ENCODE measurements at places on chromosomes 16 and 17. TPM values are rescaled to one million over a fixed set of nuclear protein-coding genes. Genes with fewer than 3 reads are reported as not detected.
A peak's percentile ranks its signal among the peaks of the same experiment; 100 is the strongest.

DNA sequence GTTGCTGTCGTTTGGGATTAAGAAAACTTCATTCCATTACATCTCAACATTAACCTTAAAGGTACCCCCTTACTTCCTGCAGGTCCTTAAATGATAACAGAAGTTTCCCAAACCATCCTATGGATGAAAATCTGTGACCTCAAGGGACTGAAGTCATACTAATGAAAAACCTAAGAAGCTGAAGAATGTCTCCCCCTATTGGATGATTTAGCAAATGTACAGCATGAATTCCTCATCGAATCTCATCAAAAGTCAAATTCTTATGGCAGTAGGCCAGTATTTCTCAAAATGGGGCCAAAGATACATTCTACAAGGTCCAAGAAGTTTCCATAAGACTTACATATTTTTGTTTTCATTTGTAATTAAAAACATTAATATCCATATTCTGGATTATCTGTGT, 13.5 kb downstream of the SCO1 start:
- DNase-seq: peak; percentile 33

- peak; percentile 96 for DNase-seq
Measured at GRCh38 chr17:58677194-58677880, 14.5 kb downstream of the TEX14 start.

DNA sequence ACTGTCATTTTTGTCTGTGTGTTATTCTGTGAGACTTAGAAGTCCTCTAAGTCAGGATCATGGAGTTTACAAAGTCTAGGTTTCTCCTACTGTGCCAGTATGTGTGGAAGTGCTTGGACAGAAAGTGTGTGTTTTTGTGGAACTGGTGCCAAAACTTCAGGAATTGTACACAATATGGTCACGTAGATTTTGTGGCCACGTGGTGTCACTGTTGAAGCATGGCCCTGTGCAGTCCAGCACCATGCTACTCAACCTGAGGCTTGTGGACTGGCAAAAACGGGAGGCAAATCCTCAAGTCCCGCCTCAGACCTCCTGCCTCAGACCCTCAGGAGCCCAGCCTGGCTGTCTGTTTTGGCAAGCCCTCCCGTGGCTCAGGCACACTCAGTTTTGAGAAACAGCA, 16.7 kb upstream of the ALKBH5 start:
- DNase-seq: peak; percentile 45

GRCh38 chr16:66553223-66553622, 847 bp downstream of the CKLF start:
- no peak for DNase-seq

GRCh38 chr16:76583945-76584344, 306.7 kb downstream of the CNTNAP4 start:
- no peak for DNase-seq

DNA sequence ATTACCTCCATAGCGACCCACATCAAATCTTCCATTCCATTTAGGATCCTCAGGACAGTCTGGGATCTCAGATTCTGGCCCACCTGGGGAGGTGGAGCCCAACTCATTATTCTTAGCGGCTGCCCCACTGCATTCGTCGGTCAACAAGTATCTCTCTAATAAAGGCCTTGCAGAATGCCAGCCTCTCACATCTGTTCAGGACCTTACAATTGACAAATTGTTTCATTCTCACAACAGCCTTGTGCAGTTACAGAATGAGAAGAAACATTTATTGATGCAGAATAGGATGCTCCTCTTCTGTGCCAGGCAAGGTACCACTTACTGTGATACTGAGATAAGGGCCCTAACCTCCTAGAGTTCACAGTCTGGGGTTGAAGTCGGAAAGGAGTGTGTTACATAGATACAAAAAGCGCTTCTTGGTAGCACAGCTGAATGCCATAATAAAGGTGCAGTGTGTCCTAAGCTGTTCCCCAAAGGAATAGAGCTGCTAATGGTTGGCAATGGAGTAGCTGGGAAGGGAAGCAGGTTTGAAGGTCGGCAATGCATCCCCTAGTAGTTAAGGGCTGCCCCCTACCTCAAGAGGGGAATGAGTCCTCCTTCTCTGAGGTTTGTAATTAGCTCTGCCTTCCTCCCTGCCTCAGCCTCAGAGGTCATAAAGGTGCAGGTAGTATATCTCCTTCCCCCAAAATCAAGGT, 2.3 kb upstream of the MPP2 start:
- DNase-seq: no peak

DNA sequence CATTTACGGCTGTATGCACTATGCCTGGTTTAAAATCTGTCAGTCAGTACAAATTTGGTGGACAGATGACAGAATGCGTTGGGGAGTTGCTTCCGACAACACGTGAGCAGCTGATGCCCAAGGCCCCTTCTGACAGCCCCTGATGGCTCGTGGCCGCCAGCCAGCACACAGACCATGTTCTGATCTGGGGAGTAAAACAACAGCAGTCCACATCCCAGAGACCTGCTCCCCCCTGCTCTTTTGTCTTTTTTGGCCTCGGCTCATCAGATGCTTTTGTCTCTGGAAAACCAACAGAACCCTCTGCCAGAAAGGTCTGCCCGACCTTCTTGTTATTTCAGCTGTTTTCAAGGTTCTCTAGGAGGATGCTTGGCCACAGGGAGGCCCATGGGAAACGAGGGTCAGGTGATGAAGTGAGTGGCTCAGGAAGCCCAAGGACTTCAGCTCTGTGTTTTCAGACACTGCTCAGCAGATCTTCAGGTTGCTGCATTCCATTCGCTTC, 10.8 kb downstream of the ARSG start:
- no peak for DNase-seq

DNA sequence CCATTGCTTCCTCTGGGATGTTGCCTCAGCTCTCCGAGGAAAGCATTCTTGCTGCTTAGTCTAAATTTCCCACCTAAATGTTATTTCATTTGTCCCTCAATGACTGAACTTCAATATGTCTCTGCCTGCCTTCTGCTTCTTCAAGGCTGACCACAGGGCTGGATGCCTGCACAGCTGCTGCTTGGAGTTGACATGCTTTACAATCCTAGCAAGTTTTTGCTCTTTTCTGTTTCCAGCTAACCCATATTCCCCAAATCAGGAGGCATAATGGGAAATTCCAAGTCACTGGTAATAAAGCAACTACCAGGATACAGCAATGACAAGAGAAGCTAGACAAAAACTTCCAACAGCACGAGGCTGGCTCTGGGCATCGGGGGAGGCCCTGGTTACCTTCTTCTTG, 48.9 kb downstream of the GTF3C1 start:
- no peak for DNase-seq

- DNase-seq: no peak
Measured at GRCh38 chr17:42313773-42314566, 25.7 kb downstream of the STAT5A start.

DNA sequence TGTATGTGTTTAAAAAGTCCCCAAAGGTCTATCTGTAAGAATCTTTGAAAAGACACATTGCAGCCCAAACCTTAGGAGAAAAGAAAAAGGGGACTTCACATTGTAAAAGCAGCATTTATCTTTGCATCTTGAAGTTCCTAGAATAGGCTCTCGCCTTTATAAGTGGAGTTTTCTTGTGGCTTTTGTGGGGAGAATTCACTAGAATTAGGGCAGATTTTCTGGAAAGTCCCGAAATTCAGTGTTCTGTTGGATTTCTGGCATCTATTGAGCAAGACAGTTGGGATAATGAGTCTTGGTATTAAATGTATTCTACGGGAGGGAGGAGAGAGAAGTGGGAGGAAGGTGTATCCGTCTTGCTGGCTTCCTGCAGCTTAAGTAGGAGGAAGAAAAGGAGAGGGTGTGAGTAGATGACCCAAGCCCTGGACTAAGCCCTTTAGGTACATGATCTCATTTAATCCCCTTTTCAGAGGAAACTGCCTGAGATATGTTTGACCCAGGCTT, 62.6 kb downstream of the PRKCA start:
- DNase-seq: no peak

GRCh38 chr16:89217138-89217387, 440 bp upstream of the ZNF778 start:
- DNase-seq: no peak

- no peak for DNase-seq
Measured at GRCh38 chr17:49696233-49696761, 11.5 kb downstream of the SLC35B1 start.

GRCh38 chr16:57235128-57236021, 9.7 kb upstream of the ARL2BP start:
- DNase-seq: peak; percentile 28

GRCh38 chr16:68090130-68090529, 5.0 kb downstream of the NFATC3 start:
- DNase-seq: no peak

- no peak for DNase-seq
Measured at GRCh38 chr17:353213-353837, 718 bp upstream of the RPH3AL start.

GRCh38 chr16:4839942-4840341, 7.1 kb downstream of the GLYR1 start:
- no peak for DNase-seq

GRCh38 chr17:29557085-29557738, 9.6 kb downstream of the ABHD15 start:
- peak; percentile 38 for DNase-seq

DNA sequence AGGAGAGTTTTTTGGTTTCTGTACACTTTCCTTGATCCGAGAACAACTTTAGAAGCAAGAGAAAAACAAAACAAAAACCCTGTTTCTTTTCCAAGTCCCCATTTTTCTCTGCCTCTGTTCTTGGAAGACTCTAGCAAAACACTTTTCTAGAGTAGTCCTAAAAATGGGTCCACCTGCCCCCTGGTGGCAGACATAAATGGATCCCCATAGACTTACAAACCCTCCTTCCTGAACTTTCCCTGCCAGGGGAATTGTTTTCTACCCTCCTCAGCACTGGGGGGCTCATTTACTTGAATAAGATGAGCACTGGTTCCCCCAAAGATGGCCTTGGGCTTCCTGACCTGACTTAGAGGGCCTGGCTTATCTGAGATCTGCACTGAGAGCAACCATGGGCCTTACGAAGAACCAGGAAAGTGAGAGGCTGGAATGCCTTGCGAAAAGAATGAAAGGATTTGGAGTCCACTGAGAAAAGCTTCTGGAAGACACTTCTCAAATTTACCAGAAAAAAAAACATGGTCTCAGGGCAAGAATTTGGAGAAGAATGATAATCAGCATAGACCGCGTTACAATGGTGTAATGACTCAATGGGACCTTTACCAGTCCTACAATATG, 48.0 kb upstream of the CDYL2 start:
- peak; percentile 69 for DNase-seq

DNA sequence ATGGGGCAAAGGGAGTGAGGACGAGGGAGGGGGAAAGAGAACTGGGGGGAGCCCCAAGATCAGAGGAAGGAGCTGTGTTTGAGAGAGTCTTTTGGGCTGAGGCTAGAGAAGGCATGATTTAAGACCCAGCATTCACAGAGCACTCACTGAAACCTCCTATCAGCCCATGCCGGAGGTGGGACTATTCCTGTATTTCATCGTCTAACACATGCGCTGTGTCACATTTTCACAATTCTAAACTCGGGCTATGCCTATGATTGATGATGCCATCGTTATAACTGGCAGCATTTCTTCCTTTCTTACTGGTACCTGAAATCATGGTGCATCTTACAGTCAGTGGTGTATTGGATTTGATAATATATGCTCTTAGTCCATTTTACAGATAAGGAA, 3.5 kb downstream of the FAM171A2 start:
- no peak for DNase-seq

DNA sequence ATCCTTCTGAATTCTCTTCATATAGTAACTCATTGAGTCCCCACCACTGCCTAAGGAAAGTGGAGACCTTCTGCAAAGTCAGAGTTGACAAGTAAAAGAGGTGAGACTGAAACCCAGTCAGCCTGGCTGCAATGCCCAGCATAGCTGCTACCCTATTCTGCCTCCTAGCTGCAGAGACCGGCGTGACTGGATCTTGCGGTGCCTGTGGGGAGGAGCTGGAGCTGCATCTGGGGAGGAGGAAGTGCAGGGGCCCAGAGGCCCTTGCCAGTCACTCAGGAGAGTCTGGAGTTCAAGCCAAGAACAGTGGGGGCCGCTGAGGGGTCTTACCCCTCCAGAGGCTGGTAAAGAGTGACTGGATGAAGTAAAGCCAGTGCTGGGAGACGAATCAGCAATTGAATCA, 35.0 kb upstream of the ZNF423 start:
- no peak for DNase-seq

DNA sequence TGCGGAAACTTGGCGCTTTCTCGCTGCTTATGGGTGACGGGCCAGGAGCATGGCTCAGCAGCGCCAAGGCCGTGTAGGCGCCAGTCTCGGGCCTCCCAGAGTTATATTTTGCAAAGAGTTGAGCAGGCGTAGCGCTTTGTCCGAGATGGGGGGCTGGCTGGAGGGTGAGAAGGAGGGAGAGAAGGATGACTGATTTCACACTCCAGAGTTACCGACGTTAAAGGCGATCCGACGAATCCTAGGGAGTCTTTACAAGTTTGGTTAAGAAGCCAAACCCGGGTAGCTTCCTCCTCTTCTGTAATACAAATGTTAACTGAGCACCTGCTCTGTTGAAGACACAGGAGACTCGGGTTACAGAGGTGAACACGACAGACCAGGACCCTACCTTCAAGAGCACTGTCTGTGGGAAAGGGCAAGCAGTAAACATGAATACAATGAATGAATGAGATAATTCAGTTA, 782 bp downstream of the POLR2A start:
- DNase-seq: no peak

GRCh38 chr17:49231563-49231894, 942 bp upstream of the PHOSPHO1 start:
- DNase-seq: no peak

GRCh38 chr17:21166595-21167210, 39.9 kb downstream of the DHRS7B start:
- DNase-seq: no peak

GRCh38 chr17:81998691-81999438, 21.4 kb downstream of the ASPSCR1 start:
- no peak for DNase-seq

The HBZ gene
- not detected for total RNA-seq

The HIC1 gene
- total RNA-seq: 2.0 TPM

The VAT1L gene
- 0.29 TPM for total RNA-seq

The PER1 gene
- 47.2 TPM for total RNA-seq

The ENO3 gene
- total RNA-seq: 2.4 TPM

The CDH16 gene
- not detected for total RNA-seq

The SLFN12L gene
- total RNA-seq: not detected

The RNF222 gene
- not detected for total RNA-seq

The MLKL gene
- total RNA-seq: 29.6 TPM

The ABCC11 gene
- total RNA-seq: not detected

The CCL23 gene
- total RNA-seq: not detected

The ORC6 gene
- 29.9 TPM for total RNA-seq

The TEKT5 gene
- not detected for total RNA-seq

The C1QL1 gene
- total RNA-seq: 4.1 TPM

The GRB7 gene
- total RNA-seq: 21.2 TPM

The KRT36 gene
- total RNA-seq: not detected
